ENCODE measurements at places on chromosomes 13 and 19.

GRCh38 chr13:110523838-110524540, 37.5 kb downstream of the RAB20 start:
- H3K4me1 ChIP-seq, result peaks cover 31% of the 10 kb centered on the region
- no peak overlapping the region for H3K4me3 ChIP-seq
- no peak overlapping the region for H3K27ac ChIP-seq
- no peaks in the 10 kb centered on the region for H3K27me3 ChIP-seq

DNA sequence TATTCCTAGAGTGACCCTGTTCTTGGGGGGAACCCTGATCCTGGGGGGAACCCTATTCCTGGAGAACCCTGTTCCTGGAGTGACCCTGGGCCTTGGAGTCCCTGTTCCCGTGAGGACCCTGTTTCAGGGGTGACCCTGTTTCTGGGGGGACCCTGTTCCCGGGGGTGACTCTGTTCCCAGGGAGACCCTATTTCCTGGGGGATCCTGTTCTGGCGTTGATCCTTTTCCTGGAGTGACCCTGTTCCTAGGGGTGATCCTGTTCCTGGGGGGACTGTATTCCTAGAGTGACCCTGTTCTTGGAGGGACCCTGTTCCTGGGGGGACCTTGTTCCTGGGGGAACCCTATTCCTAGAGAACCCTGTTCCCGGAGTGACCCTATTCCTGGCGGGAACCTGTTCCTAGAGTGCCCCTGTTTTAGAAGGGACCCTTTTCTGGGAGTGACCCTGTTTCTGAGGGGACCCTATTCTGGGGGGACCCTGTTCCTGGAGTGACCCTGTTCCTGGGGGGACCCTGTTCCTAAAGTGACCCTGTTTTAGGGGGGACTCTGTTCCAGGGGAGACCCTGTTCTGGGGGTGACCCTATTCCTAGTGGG, 15.0 kb downstream of the GNA15 start:
- no peak overlapping the region for H3K27ac ChIP-seq
- no peak for DNase-seq
- no peaks in the 10 kb centered on the region for H3K36me3 ChIP-seq
- peaks cover 4% of the 10 kb centered on the region for H3K27me3 ChIP-seq
- H3K4me3 ChIP-seq, result no peak overlapping the region
- H3K4me1 ChIP-seq, result peaks cover 12% of the 10 kb centered on the region

DNA sequence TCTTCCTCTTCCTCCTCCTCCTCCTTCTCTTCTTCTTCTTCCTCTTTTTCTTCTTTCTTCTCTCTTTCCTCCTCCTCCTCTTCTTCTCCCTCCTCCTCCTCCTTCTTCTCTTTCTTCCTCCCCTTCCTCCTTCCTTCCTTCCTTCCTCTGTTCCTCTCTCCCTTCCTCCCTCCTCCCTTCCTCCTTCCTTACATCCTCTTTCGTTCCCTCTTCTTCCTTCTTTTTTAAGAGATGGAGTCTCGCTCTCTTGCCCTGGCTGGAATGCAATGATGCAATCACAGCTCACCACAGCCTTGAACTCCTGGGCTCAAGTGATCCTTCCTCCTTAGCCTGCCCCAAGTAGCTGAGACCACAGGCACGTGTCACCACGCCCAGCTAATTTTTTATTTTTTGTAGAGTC, 13.2 kb downstream of the EHD2 start:
- peaks cover 27% of the 10 kb centered on the region for H3K27me3 ChIP-seq
- DNase-seq, result no peak
- H3K27ac ChIP-seq, result no peak overlapping the region
- no peaks in the 10 kb centered on the region for H3K36me3 ChIP-seq
- H3K4me3 ChIP-seq, result no peak overlapping the region

DNA sequence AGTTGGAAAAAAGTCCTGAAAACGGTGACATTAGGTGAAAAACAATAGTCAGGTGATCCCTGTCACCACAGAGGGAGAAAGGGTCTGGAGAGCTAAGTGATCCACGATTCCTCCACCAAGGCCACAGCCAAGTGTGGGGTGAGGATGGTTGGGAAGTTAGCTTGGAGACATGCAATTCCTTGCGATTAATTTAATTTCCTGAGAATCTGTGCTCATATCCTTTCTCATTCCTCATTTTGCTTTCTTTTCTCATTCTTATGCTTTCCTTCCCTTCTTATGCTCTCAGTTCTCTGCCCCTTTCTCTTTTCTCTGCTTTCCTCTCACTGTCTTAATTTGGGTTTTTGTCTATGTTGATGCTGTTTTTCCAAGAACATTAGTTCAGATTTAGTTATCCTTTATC, 68.8 kb downstream of the GPC5 start:
- no peak for DNase-seq
- H3K36me3 ChIP-seq, result no peaks in the 10 kb centered on the region
- no peaks in the 10 kb centered on the region for H3K27me3 ChIP-seq
- no peaks in the 10 kb centered on the region for H3K4me1 ChIP-seq
- no peak overlapping the region for H3K27ac ChIP-seq
- no peak overlapping the region for H3K4me3 ChIP-seq

GRCh38 chr13:26255115-26255514, 1.2 kb downstream of the CDK8 start:
- peaks cover 36% of the 10 kb centered on the region for H3K4me1 ChIP-seq
- no peaks in the 10 kb centered on the region for H3K27me3 ChIP-seq
- no peak for DNase-seq
- peak overlapping the region; percentile 92 for H3K4me3 ChIP-seq

DNA sequence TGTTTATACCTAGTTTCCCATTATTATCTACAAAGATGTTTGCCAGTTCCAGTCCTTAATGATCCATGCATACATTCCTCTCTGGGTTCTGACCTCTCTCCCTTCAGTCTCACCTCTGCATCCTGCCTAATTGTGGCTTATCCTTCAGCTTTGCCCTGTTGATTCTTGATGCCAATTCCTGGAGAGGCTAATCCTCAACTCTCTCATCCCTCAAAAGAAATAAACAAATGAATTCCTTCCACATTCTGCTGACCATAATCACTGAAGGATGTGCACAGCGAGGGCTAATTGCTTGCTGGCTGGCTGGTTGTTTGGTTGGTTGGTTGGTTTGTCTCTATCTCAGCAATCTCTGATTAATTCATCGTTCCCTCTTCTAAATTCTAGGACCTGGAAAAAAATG, 113.8 kb downstream of the IRS2 start:
- no peaks in the 10 kb centered on the region for H3K36me3 ChIP-seq
- H3K27me3 ChIP-seq, result peaks cover 2% of the 10 kb centered on the region
- DNase-seq, result no peak
- no peaks in the 10 kb centered on the region for H3K4me1 ChIP-seq

DNA sequence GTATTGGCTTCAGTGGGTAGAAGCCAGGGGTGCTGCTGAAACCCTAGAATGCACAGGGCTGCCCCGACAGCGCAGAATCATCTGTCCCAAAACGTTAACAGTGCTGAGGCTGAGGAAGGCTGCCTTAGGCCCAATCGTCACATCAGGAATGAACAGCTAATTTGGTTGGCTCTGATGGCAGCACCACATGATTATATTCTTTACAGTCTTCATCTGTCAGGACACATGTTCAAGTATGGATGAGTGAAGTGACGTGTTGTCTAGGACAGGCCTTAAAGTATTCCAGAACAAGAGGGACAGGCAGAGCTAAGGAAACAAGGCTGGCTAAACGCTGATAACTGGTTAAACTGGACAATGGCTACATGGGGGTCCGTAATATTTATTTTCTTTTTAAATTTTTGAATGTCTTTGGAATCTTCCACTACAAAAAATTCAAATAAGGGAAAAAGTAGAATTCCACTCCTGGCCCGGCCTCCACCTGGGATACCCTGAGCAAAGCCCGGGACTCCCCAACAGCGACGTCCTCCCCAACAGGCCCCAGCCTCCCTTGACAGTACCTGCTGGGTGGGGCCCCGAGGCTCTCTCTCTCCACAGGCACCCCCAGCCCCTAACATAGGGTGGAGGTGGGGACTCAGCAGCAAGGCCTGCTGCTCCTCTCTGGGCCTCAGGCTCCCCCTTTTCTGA, 14.8 kb upstream of the CCNP start:
- H3K27me3 ChIP-seq, result no peaks in the 10 kb centered on the region
- H3K36me3 ChIP-seq, result peaks cover 71% of the 10 kb centered on the region
- DNase-seq, result no peak

- H3K27ac ChIP-seq, result no peak overlapping the region
- peaks cover 53% of the 10 kb centered on the region for H3K27me3 ChIP-seq
- DNase-seq, result no peak
- no peak overlapping the region for H3K4me3 ChIP-seq
- peaks cover 28% of the 10 kb centered on the region for H3K4me1 ChIP-seq
Observed at GRCh38 chr19:29526730-29527499, 1.1 kb downstream of the VSTM2B start.

DNA sequence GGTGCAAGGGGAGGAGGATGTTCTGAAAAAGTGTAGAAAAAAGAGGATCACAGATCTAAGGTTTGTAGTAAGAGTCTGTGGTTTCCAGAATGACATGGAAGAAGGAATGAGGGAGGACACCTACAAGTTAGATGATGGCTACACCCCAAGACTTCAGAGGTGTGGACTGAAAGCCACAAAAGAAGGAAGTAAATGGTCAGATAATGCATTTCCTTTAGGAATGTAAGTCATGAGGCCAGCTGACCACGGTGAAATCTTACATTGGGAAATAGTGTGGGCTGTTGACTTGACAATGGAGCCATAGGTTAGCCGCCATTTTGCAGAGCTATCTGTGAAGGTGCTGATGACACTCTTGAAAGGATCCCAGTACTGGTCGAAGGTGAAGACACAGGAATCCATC, 25.3 kb upstream of the FBXO27 start:
- H3K27me3 ChIP-seq, result peaks cover 10% of the 10 kb centered on the region
- H3K27ac ChIP-seq, result no peak overlapping the region
- no peaks in the 10 kb centered on the region for H3K4me1 ChIP-seq
- DNase-seq, result no peak

All from activated B cell treated with CpG ODN at 0.5 μM for 24 hours (primary cell).